Chondrocyte (in vitro differentiated cells): ENCODE measurements at places on chromosomes 7 and 10. TPM values are rescaled to one million over a fixed set of nuclear protein-coding genes. Genes with fewer than 3 reads are reported as not detected.

DNA sequence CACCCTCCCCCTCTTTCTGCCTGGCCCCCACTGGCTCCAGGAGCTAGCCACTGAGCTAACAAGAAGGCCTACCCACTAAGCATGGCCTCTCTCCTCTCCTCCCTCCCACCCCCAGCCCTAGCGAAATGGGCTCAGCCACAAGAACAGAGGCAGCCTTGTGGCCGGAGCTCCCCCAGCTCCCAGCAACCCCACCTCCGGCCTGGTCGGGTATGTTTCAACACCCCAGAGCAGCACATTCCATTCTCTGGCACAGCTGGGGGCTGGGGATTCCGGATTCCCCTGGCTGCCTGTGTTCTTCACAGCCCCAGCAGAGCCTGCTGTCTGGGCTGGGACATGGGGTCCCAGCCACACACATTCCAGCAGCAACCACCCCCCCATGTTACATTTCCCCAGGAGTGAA is 9.0 kb downstream of the SFRP5 start:
- DNase-seq, result peak; percentile 84
- no peaks in the 10 kb centered on the region for H3K27me3 ChIP-seq
- peak overlapping the region; percentile 59 for H3K27ac ChIP-seq
- peaks cover 44% of the 10 kb centered on the region for H3K4me1 ChIP-seq

DNA sequence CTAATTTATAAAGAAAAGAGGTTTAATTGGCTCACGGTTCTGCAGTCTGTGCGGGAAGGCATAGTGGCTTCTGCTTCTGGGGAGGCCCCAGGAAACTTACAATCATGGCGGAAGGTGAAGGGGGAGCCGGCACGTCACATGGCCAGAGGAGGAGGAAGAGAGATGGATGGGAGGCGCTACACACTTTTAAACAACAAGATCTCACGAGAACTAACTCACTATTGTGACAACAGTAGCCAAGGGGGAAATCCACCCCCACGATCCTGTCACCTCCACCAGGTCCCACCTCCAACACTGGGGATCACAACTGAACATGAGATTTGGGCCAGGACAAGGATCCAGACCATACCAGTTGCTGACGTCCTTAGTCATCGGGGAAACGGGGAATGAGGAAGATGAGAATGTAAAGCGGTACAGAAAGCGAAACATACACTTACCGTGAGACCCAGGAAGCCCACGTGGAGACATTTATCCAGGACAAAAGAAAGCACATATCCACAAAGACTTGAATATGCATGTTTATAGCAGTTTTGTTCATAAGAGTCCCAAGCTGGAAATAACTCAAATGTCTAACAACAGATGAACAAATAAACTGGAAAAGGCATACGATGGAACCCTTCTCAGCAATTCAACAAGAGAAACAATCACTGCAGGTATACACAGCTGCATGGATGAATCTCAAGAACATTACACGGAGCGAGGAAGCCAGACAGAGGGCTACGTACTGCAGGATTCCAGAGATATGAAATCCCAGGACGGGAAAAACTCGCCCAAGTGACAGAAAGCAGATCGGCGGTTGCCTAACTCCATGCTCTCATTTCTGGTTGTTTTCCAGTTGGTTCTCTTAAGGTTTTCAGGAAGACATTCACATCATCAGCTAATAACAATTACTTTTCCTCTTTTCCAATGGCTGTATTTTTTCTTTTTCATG is 26.2 kb upstream of the INPP5A start:
- H3K27ac ChIP-seq, result no peak overlapping the region
- H3K27me3 ChIP-seq, result peaks cover 20% of the 10 kb centered on the region

- H3K36me3 ChIP-seq, result peaks cover 15% of the 10 kb centered on the region
- H3K27ac ChIP-seq, result peak overlapping the region; percentile 87
- H3K4me3 ChIP-seq, result no peak overlapping the region
- DNase-seq, result no peak
- H3K27me3 ChIP-seq, result no peaks in the 10 kb centered on the region
Measured at GRCh38 chr7:100801833-100802568, 25.3 kb downstream of the EPHB4 start.

DNA sequence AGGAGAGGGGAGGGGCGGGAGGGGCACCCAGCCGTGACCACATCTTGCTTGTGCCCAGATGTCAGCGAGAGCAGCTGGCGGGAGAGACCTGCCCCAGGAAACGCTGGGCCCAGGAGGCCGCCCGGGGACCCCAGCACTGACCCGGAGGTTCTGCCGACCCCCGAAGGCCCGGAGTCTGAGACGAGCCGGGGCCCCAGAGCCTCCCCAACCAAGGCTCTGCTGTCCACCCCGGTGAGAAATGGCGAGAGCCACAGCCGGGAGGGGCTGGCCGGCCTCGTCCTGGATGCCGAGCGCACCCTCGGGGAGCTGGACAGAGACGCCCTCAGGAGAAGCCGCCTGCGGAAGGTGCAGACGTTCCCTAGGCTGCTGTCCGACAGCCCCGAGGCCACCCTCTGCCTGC is 25.9 kb downstream of the KNDC1 start:
- H3K4me1 ChIP-seq, result no peaks in the 10 kb centered on the region
- H3K27ac ChIP-seq, result no peak overlapping the region
- no peak overlapping the region for H3K4me3 ChIP-seq
- H3K27me3 ChIP-seq, result peaks cover 35% of the 10 kb centered on the region

DNA sequence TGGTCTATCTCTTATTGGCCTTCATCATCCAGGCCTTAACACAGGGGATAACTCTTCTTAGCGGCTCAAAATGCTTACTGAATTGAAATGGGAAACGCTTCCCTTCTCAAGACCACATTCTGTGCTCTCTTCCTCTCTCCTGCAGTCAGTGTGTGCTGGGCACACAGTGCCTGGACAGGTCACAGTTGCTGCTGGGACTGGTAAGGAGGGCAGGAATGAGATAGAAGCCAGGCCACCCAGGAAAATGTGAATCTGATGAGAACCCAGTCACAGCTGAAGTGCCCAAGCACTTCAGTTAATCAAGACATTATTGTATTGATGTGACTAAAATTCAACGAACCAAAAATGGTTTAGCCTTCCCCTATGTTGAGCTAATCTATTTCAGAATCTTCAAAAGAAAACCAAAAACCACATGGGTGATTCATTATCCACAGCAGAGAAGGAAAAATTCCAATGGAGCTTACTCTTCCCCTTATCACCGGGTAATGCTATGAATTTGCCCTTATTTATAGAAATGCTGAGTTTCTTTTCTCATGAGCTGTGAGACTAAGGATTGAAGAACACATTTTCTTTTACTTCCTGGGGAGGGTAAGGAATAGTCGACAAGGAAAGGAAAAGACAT is 41.2 kb upstream of the PLPP4 start:
- H3K36me3 ChIP-seq, result no peaks in the 10 kb centered on the region
- DNase-seq, result no peak
- peaks cover 16% of the 10 kb centered on the region for H3K4me1 ChIP-seq
- H3K4me3 ChIP-seq, result no peak overlapping the region

DNA sequence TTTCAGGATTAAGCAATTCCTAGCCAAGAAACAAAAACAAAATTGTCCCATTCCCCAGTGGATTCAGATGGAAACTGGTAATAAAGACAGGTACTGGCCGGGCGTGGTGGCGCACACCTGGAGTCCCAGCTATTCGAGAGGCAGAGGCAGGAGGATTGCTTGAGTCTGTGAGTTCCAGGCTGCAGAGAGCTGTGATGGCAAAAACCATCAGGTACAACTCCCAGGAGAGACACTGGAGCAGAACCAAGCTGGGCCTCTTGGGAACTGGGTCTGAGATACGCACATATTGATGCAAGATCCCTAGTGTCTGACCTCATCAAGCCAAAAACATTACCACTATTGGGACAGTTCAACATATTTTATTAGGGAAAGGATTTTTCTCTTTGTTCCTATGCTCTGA is 84.0 kb upstream of the ANLN start:
- H3K27ac ChIP-seq, result no peak overlapping the region
- H3K4me1 ChIP-seq, result peaks cover 51% of the 10 kb centered on the region
- H3K4me3 ChIP-seq, result no peak overlapping the region

CPA1 gene
- 0.20 TPM in 1 of 3 replicates, not detected in the others for total RNA-seq

APBB1IP gene
- not detected in 3 replicates for total RNA-seq
